ENCODE measurements at places on chromosomes 12 and 14. TPM values are rescaled to one million over a fixed set of nuclear protein-coding genes. Genes with fewer than 3 reads are reported as not detected.

DNA sequence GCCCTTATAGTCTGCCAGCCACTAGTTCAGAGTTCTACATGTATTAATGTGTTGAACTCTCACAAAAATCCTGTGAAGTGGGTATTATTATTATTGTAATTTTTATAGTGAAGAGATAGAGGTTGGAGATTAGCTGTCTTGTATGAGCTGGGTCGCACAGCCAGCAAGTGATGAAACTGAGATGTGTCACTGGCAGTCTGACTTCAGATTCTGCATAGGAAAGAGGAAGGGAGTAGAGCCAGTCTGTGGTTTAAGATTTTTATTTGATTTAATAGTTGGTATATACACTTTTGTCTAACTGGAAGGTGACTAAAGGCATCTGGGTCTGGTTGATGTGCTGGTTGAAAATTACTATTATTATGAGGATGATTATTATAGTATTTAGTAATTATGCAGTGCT, 5.8 kb upstream of the FRS2 start:
- H3K4me1 ChIP-seq: peaks cover 16% of the 10 kb centered on the region
- no peak for DNase-seq
- H3K27ac ChIP-seq: no peak overlapping the region

GRCh38 chr14:100359111-100359510, 36.0 kb downstream of the SLC25A47 start:
- no peak overlapping the region for H3K4me3 ChIP-seq
- no peaks in the 10 kb centered on the region for H3K4me1 ChIP-seq
- no peak for DNase-seq
- no peak overlapping the region for H3K27ac ChIP-seq
- H3K27me3 ChIP-seq: no peaks in the 10 kb centered on the region

DNA sequence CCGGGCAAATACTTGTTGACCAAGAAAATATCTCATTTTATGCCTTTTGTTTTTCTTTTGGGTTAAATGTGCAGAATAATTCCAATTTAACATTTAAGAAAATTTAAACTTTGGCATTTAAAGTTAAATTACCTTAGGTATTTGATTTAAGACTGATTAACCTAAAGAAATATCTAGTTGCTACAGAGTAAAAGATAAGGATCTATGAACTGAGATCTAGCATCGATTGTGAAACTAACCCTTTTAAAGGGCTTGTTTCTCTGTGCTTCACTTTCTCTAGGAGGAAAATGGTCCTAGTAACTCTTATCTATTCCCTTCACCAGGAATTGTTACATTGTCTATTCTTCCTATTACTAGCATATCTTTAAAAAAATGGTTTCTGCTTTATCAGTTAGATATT, 2.6 kb upstream of the TTC8 start:
- H3K4me1 ChIP-seq: peaks cover 13% of the 10 kb centered on the region
- no peak for DNase-seq
- no peak overlapping the region for H3K4me3 ChIP-seq
- no peak overlapping the region for H3K27ac ChIP-seq
- no peaks in the 10 kb centered on the region for H3K36me3 ChIP-seq
- no peaks in the 10 kb centered on the region for H3K27me3 ChIP-seq

- no peak overlapping the region for H3K4me3 ChIP-seq
- no peaks in the 10 kb centered on the region for H3K4me1 ChIP-seq
- no peaks in the 10 kb centered on the region for H3K36me3 ChIP-seq
These were observed 5.5 kb upstream of the GPR132 start for GRCh38 chr14:105070760-105071137.

- H3K36me3 ChIP-seq: no peaks in the 10 kb centered on the region
- no peak overlapping the region for H3K27ac ChIP-seq
- H3K27me3 ChIP-seq: no peaks in the 10 kb centered on the region
- no peak overlapping the region for H3K4me3 ChIP-seq
These were observed 50.9 kb upstream of the CPNE8 start for GRCh38 chr12:38956337-38956736.

DNA sequence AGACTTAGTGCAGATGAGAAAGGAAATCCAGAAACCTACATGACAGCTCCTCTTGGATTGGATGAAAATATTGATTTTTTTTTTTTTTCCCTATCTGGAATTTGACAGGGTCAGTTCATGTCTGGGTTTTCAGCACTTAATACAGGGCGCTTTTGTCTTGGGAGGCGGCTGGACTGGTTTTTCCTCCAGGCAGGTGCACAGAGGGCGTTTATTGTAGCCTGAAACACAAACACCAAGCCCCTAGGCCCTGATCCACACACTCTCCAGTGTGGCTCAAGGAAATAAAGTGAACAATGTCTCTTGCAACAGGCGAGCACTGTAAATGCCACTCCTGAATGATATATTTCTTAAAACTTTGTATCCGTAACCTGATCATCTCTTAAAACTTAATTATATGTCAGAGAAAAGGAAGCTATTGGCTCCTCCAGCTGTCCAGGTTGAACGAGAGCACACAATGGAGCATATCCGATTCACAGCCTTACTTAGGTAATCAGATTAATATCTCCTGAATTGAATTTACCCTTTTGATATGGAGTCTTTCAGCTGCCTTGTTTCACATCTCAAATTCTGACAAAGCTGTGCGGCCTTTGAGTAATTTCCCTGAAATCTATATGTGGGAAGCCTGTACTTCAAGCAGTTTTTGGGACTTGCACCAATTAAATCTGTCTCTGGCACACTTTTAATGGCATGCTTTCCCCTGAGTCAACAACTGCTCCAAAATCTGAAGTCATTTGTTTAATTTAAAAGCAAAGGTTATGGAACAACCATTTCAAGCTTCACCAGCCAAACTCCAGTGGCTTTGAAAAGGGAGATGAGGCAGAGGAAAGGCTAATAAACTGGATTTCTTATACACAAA, 485.7 kb downstream of the ZFP36L1 start:
- no peak overlapping the region for H3K27ac ChIP-seq
- H3K27me3 ChIP-seq: no peaks in the 10 kb centered on the region
- peaks cover 28% of the 10 kb centered on the region for H3K4me1 ChIP-seq
- no peaks in the 10 kb centered on the region for H3K36me3 ChIP-seq
- no peak overlapping the region for H3K4me3 ChIP-seq

DNA sequence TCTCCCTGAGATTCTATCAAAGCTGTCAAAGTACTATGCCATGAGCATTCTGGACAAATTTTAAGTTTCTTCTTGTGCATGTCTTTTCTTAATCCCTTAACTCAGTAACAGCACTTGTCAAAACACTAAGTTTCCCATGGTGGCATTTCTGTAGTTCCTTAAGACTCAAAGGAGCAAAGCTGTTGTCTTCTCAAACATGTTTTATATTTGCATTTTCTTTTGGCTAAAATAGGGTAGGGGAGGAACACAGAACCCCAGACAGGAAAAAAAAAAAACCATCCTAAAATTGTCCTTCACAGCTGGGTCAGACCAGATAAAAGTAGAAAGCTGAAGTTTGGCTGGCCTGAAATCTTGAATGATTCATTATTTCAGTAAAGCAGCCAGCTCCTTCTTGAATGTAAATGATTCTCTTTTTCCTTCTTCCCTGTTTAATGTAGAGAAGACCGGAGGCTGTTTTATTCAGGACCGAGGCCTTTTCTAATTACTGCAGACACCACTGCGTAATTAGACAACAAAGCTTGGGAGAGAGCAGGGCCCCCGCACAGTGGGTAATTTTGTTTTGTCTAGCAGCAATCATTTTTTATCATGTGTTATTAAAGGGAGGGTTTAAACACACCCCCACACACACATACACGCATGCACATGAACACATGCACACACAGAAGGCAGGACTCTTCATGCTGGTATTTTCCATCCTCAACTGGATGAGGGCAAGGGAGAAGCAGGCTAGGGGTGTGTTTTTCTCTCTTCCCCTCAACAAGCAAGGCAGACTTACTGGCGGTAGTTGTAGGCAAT, 51.0 kb downstream of the PAH start:
- no peak for DNase-seq
- H3K4me1 ChIP-seq: no peaks in the 10 kb centered on the region
- no peak overlapping the region for H3K27ac ChIP-seq
- H3K4me3 ChIP-seq: no peak overlapping the region

The KIF26A gene
- 4.2 TPM for total RNA-seq

The CBX5 gene
- 41.8 TPM for total RNA-seq

The IPO8 gene
- total RNA-seq: 42.3 TPM

The MOAP1 gene
- total RNA-seq: 22.2 TPM

The VAMP1 gene
- total RNA-seq: 19.7 TPM
